ENCODE measurements at places on chromosomes 2 and 18.

DNA sequence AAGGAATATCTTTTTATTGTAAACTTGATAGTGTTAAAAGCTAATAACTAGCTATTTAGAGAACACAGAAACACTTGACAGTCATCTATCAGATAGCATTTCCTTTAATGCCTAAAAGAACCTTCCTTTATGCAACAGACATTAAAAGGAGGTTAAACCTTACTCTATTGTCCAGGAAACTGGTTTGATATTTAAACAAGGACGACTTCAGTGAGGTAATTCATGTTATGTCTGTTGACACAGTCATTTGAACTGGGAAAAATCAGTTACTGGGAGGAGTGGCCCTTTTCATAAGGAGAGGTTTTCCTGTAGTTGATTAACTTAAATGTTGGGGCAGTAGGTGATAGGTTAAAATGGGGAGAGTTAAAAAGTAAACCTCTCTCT, 6.7 kb downstream of the TGIF1 start:
- DNase-seq: no peak

- no peak for DNase-seq
Observed at GRCh38 chr2:55155206-55155605, 76.9 kb downstream of the CLHC1 start.

DNA sequence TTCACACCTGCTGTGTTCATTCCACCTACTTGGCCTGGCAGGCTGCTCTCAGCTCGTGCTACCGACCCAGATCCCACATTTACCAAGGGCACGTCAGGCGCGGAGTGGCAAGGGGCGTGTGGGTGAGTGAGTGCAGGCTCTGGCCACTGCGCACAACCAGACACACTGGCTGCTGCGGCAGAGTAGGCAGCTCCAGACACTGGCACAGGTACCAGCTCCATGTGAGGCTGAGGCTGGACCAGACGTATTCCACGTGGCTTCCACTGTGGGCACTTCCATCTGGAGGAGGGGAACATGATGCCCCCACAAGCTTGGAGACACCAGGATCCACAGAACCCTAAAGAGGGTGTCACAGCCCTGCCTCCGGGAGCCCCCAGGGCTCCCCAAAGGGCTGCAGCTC, 74.6 kb upstream of the ZNF804A start:
- DNase-seq: no peak

DNA sequence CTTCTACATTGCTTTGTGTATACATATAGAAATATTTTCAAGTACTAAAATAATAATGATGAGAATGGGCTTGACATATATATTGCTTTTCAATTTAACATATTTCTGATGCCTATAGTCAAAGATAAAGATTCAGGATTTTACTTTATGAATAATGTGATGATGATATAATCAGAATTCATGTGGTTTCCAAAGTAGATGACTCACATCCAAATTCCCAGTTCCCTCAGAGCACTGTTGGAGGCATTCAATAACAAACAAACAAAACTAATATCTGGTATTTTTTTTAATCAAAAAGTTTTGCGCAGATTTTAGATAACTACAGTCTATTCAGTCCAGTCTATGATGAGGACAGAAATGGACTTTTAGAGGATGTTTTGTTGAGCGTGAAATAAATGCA, 2094.5 kb upstream of the CELF4 start:
- DNase-seq: no peak

DNA sequence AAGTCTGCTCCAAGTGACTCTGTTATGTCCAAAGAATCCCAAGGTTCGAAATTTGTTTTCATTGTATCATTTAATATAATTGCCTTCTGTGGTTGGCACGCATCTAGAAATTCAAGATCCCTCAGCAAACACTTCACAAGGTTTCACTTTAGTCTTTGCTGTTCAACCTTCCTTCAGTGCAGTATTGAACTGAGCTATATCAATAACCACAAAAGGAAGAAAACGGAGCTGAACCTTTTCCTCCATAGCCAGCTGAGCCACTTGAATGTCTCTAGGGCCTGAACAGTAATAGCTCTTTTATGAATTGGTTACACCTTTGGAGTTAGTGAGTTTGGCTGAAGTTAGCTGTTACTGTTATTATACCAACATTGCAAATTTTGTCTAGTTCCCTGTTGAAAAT, 357.7 kb upstream of the HNRNPA3 start:
- DNase-seq: no peak

DNA sequence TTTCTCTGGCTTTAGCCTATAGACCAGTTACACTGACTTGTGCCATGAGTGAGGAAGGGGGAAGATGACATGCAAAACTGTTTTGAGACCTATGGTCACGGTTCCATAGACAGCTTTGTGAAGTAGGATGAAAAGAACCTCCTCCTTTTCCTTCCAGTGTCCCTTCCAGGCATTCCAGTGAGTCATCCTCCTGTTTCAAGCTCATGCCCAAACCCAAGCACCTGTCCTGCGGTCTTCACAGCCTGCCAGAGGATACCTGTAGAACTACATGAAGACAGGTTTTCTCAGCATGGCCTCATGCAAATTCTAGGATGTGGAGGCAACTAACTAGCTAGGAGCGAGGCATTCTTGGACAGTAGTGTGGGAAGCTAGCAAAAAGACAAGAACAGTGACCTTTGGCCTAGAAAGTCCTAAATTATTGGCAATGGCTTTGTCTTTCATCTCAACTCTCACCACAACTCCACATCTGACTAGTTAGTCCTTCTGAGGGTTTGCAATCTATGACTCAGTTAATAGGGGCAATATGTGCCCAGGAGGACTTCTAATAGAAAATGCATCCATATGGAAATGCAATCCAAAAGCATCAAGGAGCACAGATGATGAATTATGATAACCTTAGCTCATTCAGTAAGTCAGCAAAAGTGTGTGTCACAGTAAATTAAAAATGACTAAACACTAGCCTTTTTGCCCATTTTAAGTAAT, 154.7 kb downstream of the RBM43 start:
- DNase-seq: no peak

- DNase-seq: no peak
Observed at GRCh38 chr2:135202751-135203150, 150.7 kb downstream of the RAB3GAP1 start.

DNA sequence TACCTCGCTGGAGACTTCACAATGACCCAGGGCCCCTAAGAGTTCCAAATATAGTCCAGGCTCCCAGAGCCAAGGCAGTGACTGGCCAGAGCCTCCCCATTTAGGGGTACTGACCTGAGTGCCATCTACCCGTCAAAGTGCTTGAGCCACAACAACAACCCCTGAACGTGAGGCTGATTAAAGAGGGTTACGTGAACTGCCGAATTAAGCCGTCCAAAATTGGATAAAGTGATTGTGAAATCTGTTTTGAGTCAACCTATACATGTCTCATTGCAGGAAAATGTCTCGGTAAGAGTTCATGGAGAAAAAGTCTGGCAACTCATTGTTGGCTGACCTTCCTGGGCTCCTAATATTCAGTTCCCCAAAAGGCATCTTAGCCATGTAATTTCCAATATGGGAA, 116.3 kb downstream of the TTC32 start:
- DNase-seq: no peak
